Hair follicular keratinocyte (primary cell): ENCODE measurements at places on chromosomes 5 and 9. TPM values are rescaled to one million over a fixed set of nuclear protein-coding genes. Genes with fewer than 3 reads are reported as not detected.

RPL37 gene
- total RNA-seq, result 86.8 and 169 TPM in 2 replicates

LCN1 gene
- total RNA-seq, result not detected in 2 replicates

HARS2 gene
- 26.0 and 27.2 TPM in 2 replicates for total RNA-seq

CFAP157 gene
- not detected in 2 replicates for total RNA-seq

C9orf57 gene
- not detected in 2 replicates for total RNA-seq

MYORG gene
- total RNA-seq, result 10.4 and 12.7 TPM in 2 replicates

CDKN2A gene
- total RNA-seq, result 47.6 and 65.5 TPM in 2 replicates

PIP5K1B gene
- not detected in 2 replicates for total RNA-seq

IQGAP2 gene
- not detected in 2 replicates for total RNA-seq

TERT gene
- not detected in 2 replicates for total RNA-seq

HAVCR2 gene
- not detected in 2 replicates for total RNA-seq

PAEP gene
- total RNA-seq, result not detected in 2 replicates

ZSWIM6 gene
- total RNA-seq, result 3.6 and 5.4 TPM in 2 replicates

RETREG1 gene
- 0.47 and 0.80 TPM in 2 replicates for total RNA-seq

FBXL7 gene
- 1.0 and 1.1 TPM in 2 replicates for total RNA-seq

PRR16 gene
- total RNA-seq, result 0.39 and 0.42 TPM in 2 replicates

ENTREP1 gene
- total RNA-seq, result 0.08 and 0.19 TPM in 2 replicates

CDH9 gene
- total RNA-seq, result not detected in 2 replicates

SHISAL2B gene
- total RNA-seq, result not detected in 2 replicates

FOXI1 gene
- total RNA-seq, result not detected in 2 replicates

EPB41L4B gene
- 5.6 and 5.9 TPM in 2 replicates for total RNA-seq

PLPP7 gene
- 0.08 and 0.23 TPM in 2 replicates for total RNA-seq

UQCRQ gene
- 221 and 284 TPM in 2 replicates for total RNA-seq

ORM2 gene
- not detected in 2 replicates for total RNA-seq

TSSK1B gene
- 0.04 and 0.08 TPM in 2 replicates for total RNA-seq

ZFP37 gene
- 0.80 and 2.3 TPM in 2 replicates for total RNA-seq

GCNT4 gene
- total RNA-seq, result 2.5 and 3.4 TPM in 2 replicates

PDZD2 gene
- total RNA-seq, result 3.0 and 5.1 TPM in 2 replicates

CD274 gene
- 10.7 and 12.0 TPM in 2 replicates for total RNA-seq
